ENCODE measurements at places on chromosomes 12 and 14.

DNA sequence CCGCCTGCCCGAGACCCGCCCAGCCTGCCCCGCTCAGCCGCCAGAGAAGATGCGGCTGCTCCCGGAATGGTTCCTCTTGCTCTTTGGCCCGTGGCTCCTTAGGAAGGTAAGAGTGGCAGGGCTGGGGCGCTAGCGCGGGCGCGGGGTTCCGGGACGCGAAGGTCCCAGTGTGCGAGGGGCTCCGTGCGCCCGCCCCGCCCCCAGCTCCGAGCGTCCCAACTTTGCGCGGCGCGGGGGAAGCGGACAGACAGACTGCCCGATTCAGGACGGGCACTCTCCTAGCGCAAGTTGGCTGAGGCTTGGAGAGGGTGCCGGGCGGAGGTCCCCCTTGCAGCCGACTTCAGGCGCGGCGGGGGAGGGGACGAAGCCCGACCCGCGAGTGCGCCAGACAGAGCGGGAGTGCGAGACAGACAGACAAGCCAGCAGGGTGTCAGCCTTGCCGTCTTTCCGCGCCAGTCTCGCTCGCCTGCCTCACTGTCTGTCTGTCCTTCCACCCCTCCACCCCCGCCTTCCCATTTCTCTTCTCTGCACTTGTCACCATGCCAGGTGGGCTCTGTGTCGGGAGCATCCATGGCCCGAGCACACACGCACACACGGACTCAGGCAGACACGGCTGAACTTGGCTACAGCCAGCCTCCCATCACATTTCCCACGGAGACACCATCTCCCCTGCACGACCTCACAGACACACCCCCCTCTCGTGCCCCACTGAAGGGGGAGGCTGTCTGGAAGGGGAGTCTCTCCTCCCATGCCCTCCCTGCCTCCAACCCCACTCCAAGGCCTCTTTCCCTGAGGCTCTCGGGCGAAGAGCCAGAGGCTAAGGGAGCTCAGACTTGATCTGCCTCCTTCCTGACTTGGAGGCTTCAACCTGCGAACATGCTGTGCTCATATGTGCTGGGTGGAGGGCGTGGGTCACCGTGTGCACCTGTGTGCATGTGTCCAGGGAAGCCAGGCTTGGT lies 606 bp downstream of the NXPH4 start:
- no peak for DNase-seq
- no peak overlapping the region for H3K27ac ChIP-seq
- H3K4me3 ChIP-seq, result peak overlapping the region; percentile 65
- peaks cover 14% of the 10 kb centered on the region for H3K36me3 ChIP-seq
- peaks cover 32% of the 10 kb centered on the region for H3K4me1 ChIP-seq

GRCh38 chr12:2937500-2937899 lies 21.7 kb upstream of the TEAD4 start:
- no peaks in the 10 kb centered on the region for H3K4me1 ChIP-seq
- DNase-seq, result no peak
- H3K27ac ChIP-seq, result no peak overlapping the region
- H3K36me3 ChIP-seq, result peaks cover 25% of the 10 kb centered on the region

DNA sequence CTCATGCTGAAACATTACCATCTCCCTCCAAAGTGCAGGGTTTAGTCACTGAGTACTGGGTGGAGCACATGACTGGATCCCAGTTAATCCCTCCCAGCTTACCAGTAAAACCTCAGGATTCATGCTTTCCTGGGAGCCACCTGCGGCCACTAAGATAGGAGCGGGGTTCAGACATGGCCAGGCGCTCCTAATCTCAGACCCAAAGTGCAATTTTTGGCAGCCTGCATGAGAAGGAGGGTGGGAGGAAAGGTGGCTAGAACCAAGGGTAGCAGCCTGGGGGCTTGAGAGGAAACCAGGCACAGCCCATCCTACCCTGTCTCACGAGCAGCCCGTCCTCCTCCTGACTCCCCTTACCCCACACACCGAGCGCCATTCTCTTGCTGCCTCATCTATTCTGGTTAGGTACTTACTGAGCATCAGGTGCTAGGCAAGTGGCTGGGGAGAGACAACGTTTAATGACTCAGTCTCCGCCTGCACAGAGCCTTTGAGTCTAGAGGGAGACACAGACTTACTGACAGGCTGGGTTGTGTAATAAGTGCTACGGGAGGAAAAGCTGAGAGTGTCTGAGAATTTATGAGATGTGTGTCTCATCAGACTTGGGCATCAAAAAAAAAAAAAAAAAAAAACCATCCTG lies 9.9 kb downstream of the GPRC5A start:
- H3K36me3 ChIP-seq, result no peaks in the 10 kb centered on the region
- H3K27ac ChIP-seq, result no peak overlapping the region
- no peak for DNase-seq
- H3K27me3 ChIP-seq, result no peaks in the 10 kb centered on the region
- H3K4me1 ChIP-seq, result no peaks in the 10 kb centered on the region

DNA sequence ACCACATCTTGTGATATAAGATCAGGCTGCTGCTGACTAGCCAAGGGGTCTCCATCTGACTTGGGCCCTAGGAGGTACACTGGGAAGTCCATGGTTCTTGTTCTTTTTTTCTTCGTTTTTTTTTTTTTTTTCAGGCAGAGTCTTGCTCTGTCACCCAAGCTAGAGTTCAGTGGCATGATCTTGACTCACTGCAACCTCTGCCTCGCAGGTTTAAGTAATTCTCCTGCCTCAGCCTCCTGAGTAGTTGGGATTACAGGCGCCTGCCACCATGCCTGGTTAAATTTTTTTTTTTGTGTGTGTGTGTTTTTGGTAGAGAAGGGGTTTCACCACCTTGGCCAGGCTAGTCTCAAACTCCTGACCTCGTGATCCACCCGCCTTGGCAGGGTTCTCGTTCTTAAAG lies 178.2 kb downstream of the RMST start:
- no peak overlapping the region for H3K27ac ChIP-seq
- no peak for DNase-seq
- no peaks in the 10 kb centered on the region for H3K4me1 ChIP-seq
- H3K27me3 ChIP-seq, result no peaks in the 10 kb centered on the region

- H3K4me3 ChIP-seq, result no peak overlapping the region
- no peak for DNase-seq
- H3K4me1 ChIP-seq, result peaks cover 4% of the 10 kb centered on the region
- peaks cover 1% of the 10 kb centered on the region for H3K36me3 ChIP-seq
- H3K27ac ChIP-seq, result no peak overlapping the region
Measured at GRCh38 chr14:22996768-22997654, 12.9 kb downstream of the C14orf93 start.

DNA sequence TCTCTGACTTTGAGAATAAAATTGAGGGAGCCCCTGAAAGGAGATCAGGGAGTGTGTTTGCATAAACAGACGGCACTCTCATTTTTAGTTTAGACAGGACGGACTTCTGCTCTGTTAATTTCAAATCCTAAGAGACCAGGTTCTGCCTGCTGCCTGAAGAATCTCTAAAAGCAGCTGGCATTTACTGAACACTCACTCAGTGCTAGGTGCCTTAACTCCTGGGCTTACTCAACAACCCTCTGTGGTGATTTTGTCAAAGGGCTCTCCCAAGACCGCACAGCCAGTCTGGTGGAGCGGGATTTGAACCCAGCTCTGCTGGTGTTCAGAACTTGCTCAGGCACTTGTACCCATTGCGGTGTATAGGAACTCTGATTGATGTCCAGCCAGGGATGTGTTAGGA lies 2.2 kb downstream of the ORAI1 start:
- peaks cover 18% of the 10 kb centered on the region for H3K36me3 ChIP-seq
- peaks cover 14% of the 10 kb centered on the region for H3K4me1 ChIP-seq
- no peaks in the 10 kb centered on the region for H3K27me3 ChIP-seq
- no peak for DNase-seq
- H3K27ac ChIP-seq, result no peak overlapping the region
- H3K4me3 ChIP-seq, result peak overlapping the region; percentile 85

GRCh38 chr12:103998976-103999375 lies 33.3 kb downstream of the TDG start:
- H3K36me3 ChIP-seq, result no peaks in the 10 kb centered on the region
- no peaks in the 10 kb centered on the region for H3K27me3 ChIP-seq
- H3K4me1 ChIP-seq, result no peaks in the 10 kb centered on the region
- no peak overlapping the region for H3K4me3 ChIP-seq
- H3K27ac ChIP-seq, result no peak overlapping the region
- DNase-seq, result no peak

GRCh38 chr14:101444116-101444515 lies 117.2 kb upstream of the DIO3 start:
- H3K4me1 ChIP-seq, result no peaks in the 10 kb centered on the region
- no peaks in the 10 kb centered on the region for H3K27me3 ChIP-seq
- no peaks in the 10 kb centered on the region for H3K36me3 ChIP-seq
- DNase-seq, result no peak

DNA sequence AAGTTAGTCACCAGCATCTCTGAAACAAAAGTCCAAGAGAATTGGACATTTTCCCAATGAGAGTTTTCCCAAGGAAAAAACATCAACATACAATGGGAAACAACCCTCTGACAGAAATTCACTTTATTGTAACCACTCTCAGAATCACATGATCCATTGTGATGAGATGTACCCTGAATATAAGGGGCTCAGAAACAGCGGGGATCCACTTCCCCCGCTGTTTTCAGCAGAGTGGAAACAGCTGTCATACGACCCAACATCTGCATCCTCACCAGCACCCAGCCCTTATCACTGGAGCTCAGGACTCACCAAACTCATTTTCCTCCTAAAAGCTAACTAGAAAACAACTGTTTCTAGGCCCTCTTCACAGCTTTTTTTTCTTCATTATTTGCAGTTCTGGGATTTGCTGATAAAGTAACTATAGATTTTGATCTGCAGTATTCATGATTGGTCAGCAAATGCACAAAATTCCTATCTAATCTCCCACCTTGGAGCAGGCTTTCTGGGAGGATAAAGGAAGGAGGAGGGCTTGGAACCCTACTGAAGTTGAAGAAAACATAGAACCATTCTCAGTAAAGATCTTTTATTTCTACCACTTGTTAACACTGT lies 31.3 kb downstream of the CORO1C start:
- no peaks in the 10 kb centered on the region for H3K27me3 ChIP-seq
- H3K4me1 ChIP-seq, result peaks cover 23% of the 10 kb centered on the region
- peaks cover 79% of the 10 kb centered on the region for H3K36me3 ChIP-seq

DNA sequence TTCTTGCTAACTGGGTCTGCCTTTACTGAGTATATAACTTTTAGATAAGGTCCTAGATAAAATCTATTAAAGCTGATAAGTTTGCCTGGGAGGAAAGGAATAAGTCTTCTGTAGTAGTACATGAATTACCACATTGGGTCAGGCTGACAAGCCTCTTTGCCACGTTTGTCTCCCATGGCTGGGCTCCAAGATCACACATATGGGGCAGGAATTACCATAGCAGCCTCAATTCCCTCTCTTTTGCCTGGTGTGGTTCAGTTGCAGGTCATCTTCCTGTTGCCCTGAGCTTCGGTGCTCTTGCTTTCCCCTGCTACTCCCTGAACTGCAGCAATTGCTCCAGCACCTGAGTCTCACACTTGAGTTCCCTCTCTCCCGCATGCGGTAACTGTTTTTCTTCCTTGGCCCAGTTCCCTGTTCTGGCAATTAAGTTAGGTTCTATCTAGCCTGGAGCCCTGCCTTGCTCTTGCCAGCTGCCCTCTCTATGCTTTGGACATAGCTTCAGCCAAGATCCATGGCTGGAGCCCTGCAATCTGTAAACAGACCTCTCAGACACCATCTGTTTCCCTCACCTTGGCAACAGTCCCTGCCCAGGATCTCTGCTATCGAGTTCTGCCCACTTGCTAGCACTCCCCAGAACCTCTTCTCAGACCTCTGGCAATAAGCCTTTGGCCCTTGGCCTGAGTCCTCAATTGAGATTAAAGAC lies 5.8 kb upstream of the GLT8D2 start:
- no peak for DNase-seq
- H3K4me1 ChIP-seq, result no peaks in the 10 kb centered on the region
- no peaks in the 10 kb centered on the region for H3K27me3 ChIP-seq
- no peaks in the 10 kb centered on the region for H3K36me3 ChIP-seq

- DNase-seq, result no peak
- H3K4me1 ChIP-seq, result no peaks in the 10 kb centered on the region
- H3K27ac ChIP-seq, result no peak overlapping the region
- no peak overlapping the region for H3K4me3 ChIP-seq
- no peaks in the 10 kb centered on the region for H3K27me3 ChIP-seq
- no peaks in the 10 kb centered on the region for H3K36me3 ChIP-seq
Measured at GRCh38 chr14:67505254-67505653, 16.7 kb upstream of the TMEM229B start.

- H3K27me3 ChIP-seq, result no peaks in the 10 kb centered on the region
- no peak overlapping the region for H3K27ac ChIP-seq
- no peak overlapping the region for H3K4me3 ChIP-seq
- DNase-seq, result no peak
- no peaks in the 10 kb centered on the region for H3K4me1 ChIP-seq
Measured at GRCh38 chr12:84422340-84422739, 490.3 kb downstream of the SLC6A15 start.

GRCh38 chr14:104558231-104559027 lies 21.1 kb upstream of the C14orf180 start:
- no peak overlapping the region for H3K4me3 ChIP-seq
- no peak overlapping the region for H3K27ac ChIP-seq
- no peaks in the 10 kb centered on the region for H3K36me3 ChIP-seq
- H3K27me3 ChIP-seq, result peaks cover 60% of the 10 kb centered on the region
- peaks cover 5% of the 10 kb centered on the region for H3K4me1 ChIP-seq

GRCh38 chr12:74317078-74317601 lies 220.5 kb upstream of the ATXN7L3B start:
- no peaks in the 10 kb centered on the region for H3K27me3 ChIP-seq
- no peaks in the 10 kb centered on the region for H3K4me1 ChIP-seq

DNA sequence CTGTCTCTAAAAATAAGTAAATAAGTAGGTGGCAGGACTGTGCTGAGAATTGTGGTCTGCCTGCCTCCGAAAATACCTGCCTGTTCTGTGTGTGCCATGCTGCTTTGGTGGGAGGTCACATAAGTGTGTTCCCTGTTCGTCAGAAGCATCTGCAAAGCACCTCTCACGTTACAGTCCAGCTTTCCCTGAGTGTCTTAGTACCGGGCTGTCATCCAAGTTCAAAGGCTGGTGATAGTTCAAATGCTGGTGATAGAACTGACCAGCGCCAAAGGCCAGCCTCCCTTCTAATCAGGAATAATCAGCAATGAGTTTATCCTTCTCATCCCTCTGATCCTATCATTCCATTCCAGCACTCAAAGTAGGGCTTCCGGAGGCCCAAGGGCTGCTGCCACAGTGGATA lies 5.6 kb downstream of the CABP1 start:
- no peak for DNase-seq
- peaks cover 13% of the 10 kb centered on the region for H3K4me1 ChIP-seq
- H3K4me3 ChIP-seq, result no peak overlapping the region
- no peak overlapping the region for H3K27ac ChIP-seq
- H3K36me3 ChIP-seq, result no peaks in the 10 kb centered on the region

DNA sequence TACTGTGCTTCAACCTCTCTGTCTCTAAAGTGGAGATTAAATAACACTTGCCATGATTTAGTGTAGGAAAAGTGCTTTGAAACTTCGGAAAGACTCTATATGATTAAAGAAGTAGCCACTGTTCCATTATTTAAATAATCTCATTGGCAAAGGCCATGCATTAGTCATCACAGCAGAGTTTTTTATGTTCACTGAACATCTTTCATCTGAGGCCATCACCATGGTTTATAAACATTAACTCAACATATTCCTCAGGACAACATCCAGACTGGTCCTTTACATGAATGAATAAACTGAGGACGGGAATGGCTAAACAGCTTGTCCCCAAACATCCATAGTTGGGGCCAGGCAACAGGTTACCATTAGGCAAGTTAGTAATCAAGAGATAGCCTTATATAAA lies 124.6 kb upstream of the FRMD6 start:
- no peaks in the 10 kb centered on the region for H3K27me3 ChIP-seq
- H3K4me1 ChIP-seq, result peaks cover 3% of the 10 kb centered on the region
- no peaks in the 10 kb centered on the region for H3K36me3 ChIP-seq
- no peak overlapping the region for H3K27ac ChIP-seq
- DNase-seq, result no peak
- H3K4me3 ChIP-seq, result no peak overlapping the region
